Left cardiac atrium (tissue), 4 donors: ENCODE measurements at places on chromosomes 1 and 21. TPM values are rescaled to one million over a fixed set of nuclear protein-coding genes. Genes with fewer than 3 reads are reported as not detected.
A peak's percentile ranks its signal among the peaks of the same experiment; 100 is the strongest.

DNA sequence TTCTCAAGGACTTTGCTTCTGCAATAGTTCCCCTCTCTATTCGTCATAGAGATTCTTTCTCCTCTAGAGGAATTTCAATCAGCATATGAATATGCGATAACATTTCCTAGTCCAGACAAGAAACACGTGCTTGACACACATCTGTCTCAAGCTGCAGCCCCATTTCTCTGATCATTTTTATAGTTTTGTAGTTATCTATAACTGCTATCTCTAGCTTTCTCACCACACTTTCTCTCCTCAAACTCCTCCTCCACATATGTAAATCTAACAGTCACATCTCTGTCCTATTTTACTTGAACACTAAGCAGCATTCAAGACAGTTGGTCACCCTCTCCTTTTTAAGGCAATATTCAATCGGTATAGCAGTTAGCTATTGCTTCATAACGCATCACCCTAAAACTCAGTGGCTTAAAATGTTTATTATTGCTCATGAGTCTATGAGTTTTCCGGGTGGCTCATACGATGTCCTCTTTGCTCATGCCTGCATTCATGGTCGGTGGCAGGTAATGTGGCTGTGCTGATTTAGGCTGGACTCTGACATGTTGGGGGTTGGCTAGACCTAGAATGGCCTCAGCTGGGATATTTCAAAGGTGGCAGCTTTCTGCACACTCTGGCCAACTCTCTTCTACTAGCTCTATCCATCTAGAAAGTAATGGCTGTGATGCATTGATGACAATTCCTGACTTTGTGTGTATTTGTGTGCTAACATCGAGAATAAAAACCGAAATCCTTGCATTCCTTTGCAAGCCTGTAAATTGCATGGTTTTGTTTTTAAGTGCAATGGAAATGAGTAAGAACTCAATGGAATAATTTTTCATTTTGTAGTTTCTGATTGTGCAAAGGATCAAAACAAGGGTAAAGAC is 20.6 kb downstream of the ATP6V1G3 start:
- no peak for DNase-seq

GRCh38 chr1:180888870-180889269 is 23.8 kb upstream of the KIAA1614 start:
- no peak for DNase-seq

Gene MYOM3
- 160 TPM for total RNA-seq

Gene EDN2
- total RNA-seq: 0.18 TPM

Gene NBPF1
- total RNA-seq: 17.5 TPM

GRCh38 chr1:157369808-157370521 is 182.3 kb downstream of the FCRL5 start:
- no peak for DNase-seq

DNA sequence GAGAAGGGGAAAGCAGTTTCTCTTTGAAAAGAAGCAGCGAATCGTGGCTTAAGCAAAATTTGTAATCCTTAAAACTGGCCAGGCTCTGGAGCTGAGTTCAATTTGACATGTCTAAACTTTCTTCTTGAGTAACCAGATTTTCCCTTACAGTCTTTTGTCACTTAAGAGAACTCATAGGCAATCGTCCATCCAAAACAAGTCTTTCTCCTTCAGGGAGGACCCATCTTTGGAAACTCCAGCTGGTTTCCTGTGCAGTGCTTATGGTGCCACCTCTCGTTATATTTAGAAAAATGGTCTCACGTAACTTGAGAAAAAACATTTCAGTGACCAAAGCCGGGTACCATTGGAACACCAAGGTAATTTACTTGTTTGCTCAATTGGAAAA is 1.8 kb upstream of the PTTG1IP start:
- no peak for DNase-seq

DNA sequence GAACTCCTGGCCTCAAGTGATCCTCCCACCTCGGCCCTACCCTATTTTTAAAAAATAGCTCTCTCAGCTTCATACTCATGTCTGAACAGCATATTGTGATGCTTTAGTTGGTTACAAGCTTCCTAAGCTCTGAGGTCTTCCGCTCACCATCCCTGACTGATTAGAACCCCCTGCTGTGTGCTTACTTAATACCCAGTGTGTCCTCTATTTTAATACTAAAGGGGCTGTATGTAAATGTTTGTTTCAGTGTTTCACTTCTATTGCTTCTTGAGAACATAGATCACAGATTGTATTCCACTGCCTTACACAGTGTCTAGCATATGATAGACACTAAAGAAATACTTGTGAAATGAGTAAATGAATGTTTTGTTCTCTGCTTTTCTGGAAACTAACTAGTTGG is 29.8 kb downstream of the ZYG11B start:
- no peak for DNase-seq

Gene CFH
- total RNA-seq: 257 TPM

DNA sequence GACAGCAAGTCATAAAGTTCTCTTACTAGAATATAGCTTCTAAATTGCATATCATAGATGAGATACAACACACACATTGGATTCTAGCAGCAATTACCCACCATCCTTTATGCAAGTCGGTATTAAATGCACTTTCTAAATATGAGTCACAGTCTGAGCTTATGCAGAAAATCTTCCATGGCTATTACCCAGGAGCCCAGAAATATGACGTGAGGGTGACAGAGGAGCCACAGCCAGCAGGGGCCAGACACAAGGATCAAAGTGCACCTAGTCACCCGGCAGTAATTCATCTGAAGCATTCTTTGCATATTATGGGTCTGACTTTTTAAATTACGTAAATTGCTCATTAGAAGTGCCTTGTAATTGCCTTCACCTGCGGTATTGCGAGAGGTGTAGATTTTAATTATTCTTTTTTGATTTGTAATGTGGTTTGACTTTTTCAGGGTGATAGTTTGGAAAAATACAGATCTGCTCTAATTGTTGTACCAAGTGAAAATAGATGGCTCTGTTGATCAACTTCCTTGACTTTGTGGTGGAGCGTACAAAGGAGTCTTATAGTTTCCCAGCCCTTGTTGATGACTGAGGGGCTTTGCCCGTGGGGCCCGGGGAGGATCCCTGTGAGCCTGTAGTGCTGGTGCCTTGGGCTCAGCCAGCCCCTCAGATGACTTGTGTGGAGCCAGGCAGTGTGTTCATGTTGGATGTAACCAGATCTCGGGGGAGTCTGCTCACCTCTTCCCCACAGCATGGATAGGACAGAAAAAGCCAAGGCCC is 470.0 kb upstream of the VAMP3 start:
- no peak for DNase-seq

Gene VHLL
- not detected for total RNA-seq

Gene TSNAX
- 44.0 TPM for total RNA-seq

DNA sequence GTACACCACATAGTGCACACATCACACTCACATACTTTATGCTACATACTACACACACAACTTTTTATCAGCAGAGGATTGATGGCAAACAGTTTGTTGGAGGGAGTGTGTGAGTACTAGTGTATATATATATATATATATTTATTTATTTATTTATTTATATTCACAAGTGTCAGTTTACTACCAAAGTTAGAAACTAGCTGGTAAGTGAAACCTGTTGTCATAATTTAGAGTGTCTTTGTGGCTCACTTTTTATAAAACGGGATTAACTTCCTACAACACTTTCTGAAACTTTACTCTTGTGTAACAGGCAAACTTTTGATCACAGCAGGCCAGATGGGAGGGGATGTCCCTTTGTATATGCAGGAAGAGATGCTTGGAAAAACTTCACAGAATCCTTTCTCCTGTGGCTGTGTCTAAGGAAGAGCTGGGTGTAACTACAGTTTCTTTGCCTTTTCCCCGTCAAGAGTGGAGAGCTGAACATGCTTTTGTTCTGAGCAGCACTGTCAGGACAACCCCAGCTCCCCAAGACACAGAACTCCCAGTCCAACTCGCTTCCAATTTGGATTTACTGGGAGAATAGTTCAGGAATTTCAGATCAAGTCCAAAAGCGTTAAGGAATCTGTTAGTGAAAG is 1.9 kb upstream of the SAMD13 start:
- DNase-seq: no peak

Gene DTL
- 3.9 TPM for total RNA-seq

Gene BRDT
- not detected for total RNA-seq

Gene DCST1
- not detected for total RNA-seq

DNA sequence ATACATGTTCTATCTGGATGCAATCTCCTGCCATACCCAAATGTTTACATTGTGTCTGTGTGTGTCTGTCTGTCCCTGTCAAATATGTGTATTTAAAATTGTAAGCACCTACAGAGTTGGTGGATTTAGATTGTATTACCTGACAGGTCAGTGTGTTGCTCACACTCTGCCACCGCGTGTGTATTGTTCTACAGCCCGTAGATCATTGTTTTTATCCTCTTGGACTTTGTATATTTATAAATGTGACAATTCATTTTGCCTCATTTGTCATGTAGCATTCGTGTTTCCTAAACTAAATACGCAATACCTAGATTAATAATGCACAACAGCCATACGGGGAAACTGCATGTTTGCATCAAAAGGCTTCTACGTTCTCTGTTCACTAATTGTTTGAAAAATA is 634 bp downstream of the ALG14 start:
- no peak for DNase-seq

Gene IL19
- total RNA-seq: not detected

Gene SCP2
- 126 TPM for total RNA-seq

DNA sequence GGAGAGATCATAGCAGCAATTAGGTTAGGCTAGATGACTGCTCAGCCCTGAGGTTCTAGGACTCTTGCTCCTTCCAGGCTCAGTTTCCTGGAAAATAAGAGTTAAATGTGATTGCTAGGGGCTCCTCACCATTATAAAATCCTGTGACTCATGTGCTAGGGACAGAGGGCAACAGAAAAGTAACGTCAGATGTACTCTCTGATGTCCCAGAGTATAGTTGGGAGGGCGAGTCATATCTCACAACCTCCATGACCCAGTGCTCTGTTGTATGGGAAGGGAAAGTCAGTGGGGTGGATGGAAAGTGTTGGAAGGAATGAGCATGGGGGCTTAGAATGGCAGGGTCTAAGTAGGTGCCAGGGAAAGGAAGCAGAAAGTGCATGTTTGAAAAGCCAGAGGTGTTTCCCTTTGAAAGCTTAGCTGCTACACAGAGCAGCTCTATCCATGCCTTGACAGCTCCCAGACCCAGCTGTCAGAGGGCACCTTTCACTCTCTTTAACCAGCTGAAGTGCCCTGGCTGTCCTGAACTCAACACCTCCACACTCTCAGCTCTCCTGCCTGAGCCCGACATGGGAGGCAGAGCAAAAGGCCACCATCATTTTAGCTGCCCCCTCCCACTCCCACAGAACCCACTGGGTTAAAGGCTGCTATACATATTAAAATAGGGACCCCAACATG is 11.6 kb downstream of the GJA5 start:
- peak; percentile 38 for DNase-seq

GRCh38 chr1:236240675-236241074 is 41.1 kb downstream of the ERO1B start:
- no peak for DNase-seq

Gene GJA9
- total RNA-seq: not detected

DNA sequence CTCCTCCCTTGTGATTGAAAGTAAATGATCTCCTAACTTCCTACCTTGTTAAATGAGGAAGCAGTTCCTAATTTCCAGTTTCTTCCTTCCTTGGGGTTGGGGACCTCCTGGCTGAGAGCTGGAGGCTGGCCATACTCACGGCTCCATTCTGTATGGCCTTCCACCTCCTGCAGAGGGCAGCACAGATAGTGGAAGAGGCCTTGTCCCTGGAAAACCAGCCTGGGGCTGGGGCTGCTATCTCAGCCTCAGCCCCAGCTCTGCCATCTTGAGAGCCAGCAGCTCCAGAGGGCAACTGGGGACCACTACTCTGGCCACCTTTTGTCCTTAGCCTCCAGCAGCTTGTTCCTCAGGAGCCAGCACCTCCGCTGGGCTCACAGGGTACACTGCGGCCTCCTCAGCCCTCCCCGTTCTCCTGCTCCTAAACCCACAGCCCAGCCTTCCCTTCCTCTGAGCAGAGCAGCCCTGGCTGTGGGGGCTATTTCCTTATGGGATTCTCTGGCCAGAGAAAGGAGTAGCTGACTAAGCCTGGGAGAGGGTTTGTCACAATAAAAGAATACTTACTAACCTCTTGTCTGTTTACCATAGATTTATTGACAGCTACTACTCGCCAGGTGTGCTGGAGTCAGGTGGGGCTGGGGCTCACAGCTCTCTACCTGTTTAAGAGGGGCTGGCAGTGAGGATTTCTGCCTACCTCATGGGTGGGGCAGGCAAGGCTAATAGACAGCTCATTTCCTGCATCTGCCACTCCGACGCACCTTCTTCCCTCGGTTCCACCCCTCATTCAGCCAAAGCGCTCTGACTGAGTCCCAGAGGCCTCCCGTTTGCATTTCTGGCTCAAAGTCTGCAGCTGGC is 6.3 kb downstream of the TMEM234 start:
- peak; percentile 62 for DNase-seq

DNA sequence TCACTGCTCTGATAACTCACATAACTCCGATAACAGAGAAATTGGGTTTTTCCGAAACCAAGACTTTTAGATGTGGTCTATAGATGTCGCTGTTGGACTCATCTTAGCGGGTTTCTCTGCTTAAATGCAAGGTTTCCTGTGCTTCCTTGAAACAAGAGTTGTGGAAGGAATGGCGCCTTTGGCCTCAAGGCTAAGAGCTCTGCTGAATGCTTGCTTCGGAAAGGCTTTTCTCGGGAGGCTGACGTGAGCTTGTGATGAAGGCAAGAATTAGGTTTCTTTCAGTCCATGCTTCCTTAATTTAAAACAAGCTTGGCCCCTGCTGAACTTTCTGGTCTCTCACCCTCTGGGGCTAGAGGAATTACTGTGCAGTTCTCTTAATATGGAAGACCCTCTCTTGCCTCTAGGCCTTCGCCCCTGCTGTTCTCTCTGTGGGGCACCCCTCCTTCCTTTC is 113.5 kb downstream of the MAP3K21 start:
- no peak for DNase-seq

- DNase-seq: no peak
Measured at GRCh38 chr1:39139723-39140360, 64.7 kb upstream of the MACF1 start.

- DNase-seq: no peak
Measured at GRCh38 chr1:116332451-116332850, 40.6 kb upstream of the ATP1A1 start.

Gene TGFB2
- 2.7 TPM for total RNA-seq

- DNase-seq: no peak
Measured at GRCh38 chr1:26574719-26575251, 45.2 kb downstream of the RPS6KA1 start.

DNA sequence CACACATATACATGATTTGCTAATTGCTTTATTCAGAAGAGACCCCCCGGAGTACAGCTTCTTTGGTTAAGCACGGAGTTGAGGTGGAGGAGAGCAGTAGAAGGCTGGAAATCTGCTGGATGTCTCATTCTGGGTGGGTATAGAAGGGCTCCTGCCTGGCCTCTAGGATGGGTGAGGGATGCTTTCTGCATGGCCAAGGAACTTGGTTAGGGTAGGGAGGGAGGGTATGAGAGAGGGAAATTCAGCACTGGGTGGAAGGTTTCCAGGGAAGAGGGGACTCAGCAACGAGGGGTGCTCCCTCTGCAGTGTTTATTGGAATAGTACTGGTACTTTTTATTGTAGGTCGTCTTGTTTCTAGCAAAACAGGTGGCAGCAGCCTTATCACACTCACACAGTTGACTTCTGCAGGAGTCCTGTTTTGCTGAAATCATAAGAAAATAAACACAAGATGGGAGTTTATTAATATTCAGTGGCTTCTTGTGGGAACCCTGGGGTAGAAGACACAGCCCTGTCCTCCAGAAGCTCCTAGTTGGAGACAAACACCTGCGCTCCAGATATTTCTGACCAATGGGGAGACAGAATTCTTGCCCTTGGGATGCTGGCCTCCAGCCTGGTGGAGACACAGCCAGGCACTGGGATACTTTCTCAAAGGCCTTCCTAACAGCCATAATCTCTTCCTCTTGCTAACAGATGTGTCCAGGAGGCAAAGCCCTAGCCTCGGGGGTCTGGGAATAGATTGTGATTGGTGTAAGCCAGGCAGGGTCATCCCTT is 3.8 kb downstream of the PLA2G2A start:
- DNase-seq: no peak

- DNase-seq: no peak
Measured at GRCh38 chr1:18874600-18874999, 15.1 kb upstream of the TAS1R2 start.
